NCI-H146 (cell line): ENCODE measurements at places on chromosomes 7 and 10.

DNA sequence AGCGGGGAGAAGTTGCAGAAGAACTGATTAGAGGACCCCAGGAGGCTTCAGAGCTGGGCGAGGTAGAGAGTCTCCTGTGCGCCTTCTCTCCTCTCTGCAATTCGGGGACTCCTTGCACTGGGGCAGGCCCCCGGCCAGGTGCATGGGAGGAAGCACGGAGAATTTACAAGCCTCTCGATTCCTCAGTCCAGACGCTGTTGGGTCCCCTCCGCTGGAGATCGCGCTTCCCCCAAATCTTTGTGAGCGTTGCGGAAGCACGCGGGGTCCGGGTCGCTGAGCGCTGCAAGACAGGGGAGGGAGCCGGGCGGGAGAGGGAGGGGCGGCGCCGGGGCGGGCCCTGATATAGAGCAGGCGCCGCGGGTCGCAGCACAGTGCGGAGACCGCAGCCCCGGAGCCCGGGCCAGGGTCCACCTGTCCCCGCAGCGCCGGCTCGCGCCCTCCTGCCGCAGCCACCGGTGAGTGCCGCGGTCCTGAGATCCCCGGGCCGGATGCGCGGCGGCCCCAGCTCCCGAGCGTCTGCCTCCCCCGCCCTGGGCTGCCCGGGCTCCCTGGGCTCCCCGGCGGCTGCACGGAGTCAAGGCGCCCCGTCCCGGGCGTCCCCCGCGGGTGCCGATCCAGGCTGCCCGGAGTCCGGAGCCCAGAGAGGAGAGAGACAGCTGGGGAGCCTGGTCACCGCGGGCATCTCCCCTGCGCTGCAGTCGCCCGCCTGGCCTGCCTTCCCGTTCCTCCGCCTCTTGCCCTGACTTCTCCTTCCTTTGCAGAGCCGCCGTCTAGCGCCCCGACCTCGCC is at the start of gene PLAU:
Gene PLAU (plus strand): TSS at position 369 of the 789 bp plus-strand sequence. CDS start 424 bp downstream, outside the sequence.
- peak; percentile 59 for DNase-seq

- no peak for DNase-seq
Observed at GRCh38 chr7:135147341-135147898, 452 bp upstream of the TMEM140 start.

- DNase-seq = no peak
Observed at GRCh38 chr10:104201636-104202035, 30.5 kb downstream of the CFAP43 start.

DNA sequence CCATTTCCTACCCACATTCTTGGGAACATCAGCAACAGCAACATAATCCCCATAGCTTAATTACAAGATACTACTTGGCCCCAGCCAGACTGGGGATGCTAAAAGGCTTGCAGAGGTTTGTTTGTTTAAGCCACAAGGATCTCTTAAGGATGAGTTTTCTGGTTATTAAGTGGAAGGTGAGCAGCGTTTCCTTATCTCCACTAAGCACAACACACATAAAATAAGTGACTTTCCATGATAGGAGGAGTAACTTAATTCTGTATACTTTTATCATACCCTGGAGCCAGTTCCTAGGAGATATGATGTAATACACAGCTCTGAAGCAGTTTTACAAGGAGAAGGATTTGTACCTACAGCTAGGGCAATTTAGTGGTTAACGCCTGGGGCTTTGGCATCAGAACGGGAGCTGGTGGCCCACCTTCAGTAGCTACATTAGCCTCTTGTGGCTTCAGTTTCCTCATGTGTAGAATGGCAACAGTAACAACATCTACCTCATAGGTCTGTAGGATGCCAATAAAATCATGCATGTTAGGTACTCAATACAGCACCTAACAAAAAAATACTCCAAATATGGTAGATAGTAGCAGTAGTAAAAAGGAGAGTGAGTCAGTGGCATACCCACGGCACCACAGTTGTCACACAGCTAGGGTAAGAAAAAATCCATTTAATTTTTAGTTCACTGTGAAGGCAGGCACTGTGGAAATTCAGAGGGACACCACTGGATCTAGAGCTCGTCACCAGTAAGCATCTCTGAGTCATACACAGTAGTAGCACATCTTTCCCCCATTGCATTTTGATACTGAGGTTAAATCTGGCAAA is 55.2 kb downstream of the DOCK4 start:
- no peak for DNase-seq

- DNase-seq = no peak
Observed at GRCh38 chr10:2202401-2202800, 465.1 kb upstream of the ADARB2 start.

- no peak for DNase-seq
Observed at GRCh38 chr7:157014635-157015555, 4.4 kb upstream of the MNX1 start.
